Glomerular endothelial cell (primary cell): ENCODE measurements at places on chromosomes 11 and 22.

GRCh38 chr11:17418444-17419081, 30.1 kb upstream of the KCNJ11 start:
- DNase-seq, result no peak

DNA sequence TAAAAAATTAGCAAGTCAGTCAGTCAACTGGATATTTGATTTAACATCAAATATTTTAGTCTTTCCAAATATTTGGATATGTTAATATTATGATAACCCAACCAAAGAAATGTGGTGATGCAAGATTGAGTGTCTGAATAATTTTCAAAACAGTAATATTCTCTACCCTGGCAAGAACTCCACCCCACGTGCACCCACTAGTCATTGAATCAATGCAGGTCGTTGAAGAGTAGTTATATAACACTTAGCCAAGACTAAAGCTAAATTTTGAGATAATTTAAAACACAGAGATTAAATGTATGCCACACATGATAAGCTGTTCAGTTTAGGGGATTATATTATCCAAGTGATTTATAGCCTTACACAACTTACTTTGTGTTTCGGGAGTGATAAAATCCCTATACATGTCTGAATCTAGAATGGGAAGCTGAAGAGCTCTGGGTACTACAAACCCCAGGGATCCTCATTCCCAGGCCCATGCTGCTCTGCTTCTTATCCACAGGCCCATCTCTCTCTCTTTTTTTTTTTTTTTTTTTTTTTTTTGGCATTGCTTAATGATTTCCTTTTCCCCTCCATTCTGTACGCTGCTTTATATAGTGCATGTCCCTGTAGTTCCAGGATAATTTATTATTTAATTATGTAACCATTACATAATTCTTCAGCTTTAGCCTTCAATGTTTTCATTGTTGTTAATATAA, 392.9 kb downstream of the NTM start:
- DNase-seq, result no peak

DNA sequence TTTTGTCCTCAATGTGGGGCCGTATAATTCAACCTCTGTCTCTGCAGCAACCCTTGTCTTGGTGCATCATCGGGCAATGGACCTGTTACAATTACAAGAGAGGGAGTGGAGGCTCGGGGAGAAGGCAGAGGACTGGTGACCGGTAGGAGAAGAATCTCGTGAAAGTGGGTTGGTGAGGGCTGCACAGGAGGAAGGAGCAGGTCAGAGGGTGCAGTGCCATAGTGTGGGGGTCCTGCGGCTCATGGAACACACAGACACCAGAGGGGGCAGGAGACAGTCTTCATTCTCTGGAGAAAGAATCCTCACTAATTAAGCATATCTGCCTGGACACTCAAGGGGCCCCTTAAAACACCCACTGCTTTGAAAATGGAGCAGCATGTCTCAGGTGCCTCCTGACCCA, 174.7 kb upstream of the B3GAT1 start:
- no peak for DNase-seq

DNA sequence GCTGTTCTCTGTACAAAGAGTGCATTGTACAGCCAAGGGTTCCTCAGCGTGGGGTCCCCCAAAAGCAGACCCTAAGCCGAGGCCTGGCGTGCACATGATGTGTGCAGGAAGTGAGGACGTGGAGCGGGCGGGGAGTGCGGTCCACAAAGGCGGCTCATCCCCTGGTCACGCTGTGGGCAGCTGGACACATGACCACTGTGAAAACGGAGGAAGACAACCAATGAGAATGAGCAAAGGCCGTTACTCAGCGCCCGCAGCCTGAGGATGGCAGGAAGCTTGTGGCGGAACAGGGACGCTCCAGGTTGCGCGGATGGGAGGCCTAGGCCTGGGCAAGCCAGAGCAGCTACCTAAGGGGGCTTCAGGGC, 1263.7 kb downstream of the BRD1 start:
- no peak for DNase-seq

DNA sequence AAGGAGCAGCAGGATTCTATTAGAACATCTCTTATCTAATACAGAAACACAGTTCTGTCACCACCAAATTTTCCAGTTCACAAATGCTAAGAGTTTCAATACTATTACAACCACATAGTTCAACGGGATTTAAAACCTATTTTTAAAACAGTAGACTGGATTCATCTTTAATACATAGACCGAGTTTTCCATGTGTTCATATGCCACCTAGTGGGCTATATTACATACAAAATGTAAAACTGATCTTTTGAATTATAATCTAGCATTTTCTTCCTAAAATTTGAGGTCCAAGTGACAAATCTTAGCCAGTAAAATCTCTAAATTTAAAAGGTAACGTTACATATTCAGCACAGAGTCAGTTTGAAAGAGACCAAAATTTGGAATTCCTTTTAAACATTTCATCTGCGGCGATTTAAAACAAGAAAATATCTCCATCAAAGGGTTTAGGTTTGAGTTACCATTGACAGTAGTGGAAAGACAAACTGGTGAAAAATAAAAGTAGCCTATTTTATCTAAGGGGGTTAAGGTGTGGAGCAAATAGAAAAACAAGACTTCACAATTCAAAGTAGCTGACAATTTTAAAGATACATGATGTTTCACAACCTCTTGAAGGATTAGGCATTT, 269.3 kb upstream of the MPPED2 start:
- peak; percentile 3 for DNase-seq

DNA sequence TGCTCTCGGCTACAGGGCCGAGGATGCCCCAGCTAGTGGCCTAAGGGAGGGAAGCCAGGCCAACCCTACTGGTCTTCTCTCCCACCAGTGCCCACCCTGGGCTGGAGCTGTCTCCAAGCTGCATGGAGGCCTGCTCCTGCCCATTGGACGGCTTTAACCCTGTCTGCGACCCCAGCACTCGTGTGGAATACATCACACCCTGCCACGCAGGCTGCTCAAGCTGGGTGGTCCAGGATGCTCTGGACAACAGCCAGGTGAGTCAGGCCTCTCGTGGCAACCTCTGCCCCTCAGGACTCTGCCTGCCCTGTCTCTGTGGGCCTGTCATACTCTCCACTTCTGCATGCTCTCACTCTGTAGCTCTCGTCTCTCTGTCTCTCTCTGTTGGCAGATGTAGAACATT, 44.1 kb upstream of the TPBGL start:
- DNase-seq, result no peak

- DNase-seq, result no peak
These were observed 202.0 kb upstream of the SNX19 start for GRCh38 chr11:131118247-131118646.

DNA sequence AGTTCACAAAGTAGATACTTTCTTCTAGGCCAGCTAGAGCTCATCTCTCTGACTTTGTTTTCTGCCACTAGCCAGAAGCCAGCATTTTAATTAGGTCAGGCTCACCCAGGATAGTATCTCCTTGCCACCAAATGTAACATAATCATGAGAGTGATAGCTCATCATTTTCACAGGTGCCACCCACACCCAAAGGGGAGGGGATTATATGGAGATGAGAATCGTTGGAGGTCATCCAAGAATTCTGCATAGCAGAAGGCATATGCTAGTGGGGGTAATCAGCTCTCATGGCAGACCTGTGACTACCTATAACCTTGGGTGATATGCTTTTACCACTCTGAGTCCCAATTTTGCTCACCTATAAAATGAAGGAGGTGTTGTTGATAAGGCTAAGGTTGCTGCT, 523.0 kb downstream of the METTL15 start:
- no peak for DNase-seq

GRCh38 chr22:37259540-37260029, 15.5 kb upstream of the RAC2 start:
- DNase-seq, result no peak

DNA sequence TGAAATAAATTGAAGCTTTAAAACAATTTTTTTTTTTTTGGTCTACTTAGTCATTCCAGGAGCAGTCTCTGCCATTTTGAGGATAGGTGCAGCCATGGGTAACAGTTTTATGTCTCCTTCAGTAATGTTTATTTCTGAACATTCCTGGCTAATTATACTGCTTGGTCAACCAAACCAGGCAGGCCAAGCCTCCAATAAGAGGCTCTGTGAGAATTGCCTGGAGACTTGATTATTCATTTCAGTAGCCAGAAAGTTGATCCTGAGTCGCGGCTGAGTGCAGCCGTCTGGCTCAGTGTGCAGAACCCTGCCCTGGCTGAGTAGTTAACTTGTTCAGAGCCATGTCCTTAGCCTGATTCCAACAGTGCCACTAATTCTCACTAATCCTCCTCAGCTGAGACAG, 364.0 kb upstream of the FAT3 start:
- DNase-seq, result no peak

DNA sequence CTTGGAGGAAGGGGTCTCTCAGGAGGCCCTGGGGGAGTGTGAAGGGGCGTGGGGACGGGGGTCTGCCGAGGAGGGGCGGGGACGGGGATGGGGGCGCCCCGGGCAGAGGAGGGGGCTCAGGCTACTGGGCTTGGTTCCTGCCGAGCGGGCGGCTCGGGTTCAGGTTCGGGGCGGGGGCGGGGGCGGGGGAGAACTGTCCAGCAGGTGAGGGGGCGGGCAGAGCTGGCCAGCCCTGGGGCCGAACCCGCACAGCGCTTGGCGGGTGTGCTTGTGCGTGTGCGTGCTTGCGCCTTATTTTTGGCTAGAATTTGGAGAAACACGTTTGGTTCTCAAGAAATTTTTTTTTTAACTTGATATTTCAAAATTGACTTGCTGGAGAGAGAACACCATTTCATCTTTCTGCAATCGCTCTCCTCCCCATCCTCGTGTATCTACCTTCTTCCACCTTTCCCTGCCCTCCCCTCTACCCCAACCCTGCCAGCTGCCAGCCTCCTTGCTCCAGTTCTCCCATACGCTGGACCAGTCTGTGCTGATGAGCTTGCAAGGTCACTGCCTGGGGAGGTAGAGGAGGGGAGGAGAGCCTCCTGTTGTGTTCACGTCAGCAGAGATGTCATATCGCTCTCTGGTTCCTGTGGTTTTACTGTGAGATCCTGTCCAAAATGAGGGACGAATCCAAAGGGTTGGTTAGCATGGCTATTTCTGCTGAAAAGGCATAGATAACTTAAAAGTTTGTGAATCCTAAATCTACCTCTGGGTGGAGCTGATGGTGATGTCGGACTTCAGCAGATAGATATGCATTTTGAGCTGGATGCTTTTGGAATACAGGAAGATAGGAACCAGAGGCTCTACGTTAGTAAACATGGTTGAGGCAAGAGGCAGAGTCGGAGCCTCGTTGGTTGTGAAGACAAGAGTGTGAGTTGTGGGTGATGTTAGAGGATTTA, 668 bp downstream of the MADD start:
- no peak for DNase-seq

GRCh38 chr11:70189622-70190021, 13.5 kb upstream of the FADD start:
- DNase-seq, result no peak

GRCh38 chr11:57785072-57785471, 23.5 kb downstream of the CTNND1 start:
- DNase-seq, result no peak

DNA sequence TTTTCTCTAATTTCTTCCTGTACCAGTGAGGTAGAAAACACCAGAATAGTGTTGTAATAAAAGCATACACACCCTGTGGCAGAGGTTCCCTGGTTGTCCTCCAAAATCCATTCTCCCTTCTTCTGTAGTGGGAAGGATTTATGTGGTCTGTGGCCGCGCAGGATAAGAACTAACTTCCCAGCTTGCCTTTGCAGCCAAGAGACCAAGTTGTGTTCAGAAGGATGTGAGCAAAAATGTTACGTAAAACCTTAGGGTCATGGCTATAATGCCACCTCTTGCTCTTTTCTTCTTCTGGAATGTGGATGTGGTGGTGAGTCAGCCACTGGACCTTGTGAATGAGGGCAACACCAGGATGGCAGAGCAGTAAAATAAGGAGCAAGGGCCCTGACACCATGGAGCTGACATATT, 28.4 kb downstream of the CCDC90B start:
- peak; percentile 39 for DNase-seq

DNA sequence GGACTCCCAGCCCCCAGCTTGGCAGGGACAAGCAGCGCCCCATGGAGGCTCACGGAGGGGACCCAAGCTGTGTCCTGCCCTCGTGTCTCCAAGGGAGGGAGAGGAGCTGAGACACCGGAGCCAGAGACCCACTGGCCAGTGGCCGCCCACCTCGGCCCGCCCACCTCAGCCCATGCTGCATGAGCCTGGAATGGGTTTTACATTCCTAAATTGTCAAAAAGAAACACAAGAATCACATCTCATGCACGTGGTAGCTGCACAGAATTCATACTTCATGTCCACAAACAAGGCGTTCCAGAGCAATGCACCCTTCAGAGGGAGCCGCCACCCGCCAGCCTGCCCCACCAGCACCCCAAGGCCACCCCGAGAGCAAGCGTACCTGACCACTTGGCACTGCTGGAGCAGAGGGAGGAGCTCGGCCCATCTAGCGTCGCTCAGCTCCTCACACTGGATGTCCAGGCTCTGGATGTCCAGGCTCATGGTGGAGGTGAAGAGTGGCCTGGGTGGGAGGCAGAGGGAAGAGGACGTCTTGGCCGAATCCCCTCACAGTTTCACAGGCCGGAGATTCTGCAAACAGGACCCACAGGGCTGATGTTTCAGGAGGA, 5.3 kb downstream of the RNH1 start:
- DNase-seq, result no peak

- no peak for DNase-seq
These were observed 110.0 kb downstream of the KIRREL3 start for GRCh38 chr11:126890561-126890960.

- no peak for DNase-seq
These were observed 15.2 kb downstream of the ELMOD1 start for GRCh38 chr11:107606141-107606540.

DNA sequence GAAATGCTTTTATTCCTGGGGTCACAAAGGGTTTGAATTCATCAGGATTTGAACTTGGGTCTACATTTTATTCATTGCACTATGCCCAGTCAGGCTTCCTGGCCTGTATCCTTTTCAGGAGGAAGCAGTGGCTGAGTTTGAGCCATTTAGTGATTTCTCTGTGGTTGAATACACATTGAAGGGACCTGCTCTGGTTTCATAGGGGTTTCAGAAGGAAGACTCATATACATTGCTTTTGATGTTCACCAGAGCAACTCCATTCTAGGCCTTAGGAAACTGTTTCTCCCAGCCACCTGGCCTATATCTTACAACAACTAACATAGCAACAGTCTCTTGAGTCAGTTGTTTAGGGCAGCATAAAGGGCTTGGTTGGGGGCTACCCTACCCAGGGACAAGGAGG, 165.7 kb downstream of the INSC start:
- DNase-seq, result no peak

GRCh38 chr11:18523084-18523483, 3.7 kb downstream of the TSG101 start:
- DNase-seq, result no peak

- no peak for DNase-seq
These were observed 8.7 kb upstream of the LAYN start for GRCh38 chr11:111531687-111532364.

- peak; percentile 68 for DNase-seq
These were observed 20.9 kb upstream of the UPB1 start for GRCh38 chr22:24474221-24474620.

- DNase-seq, result no peak
These were observed 14.5 kb downstream of the CTNND1 start for GRCh38 chr11:57776031-57776521.

GRCh38 chr11:71298761-71299181, 46.4 kb upstream of the SHANK2 start:
- no peak for DNase-seq

GRCh38 chr11:107508201-107508857, 50.7 kb upstream of the CWF19L2 start:
- DNase-seq, result no peak
